ENCODE measurements at places on chromosomes 4 and X. TPM values are rescaled to one million over a fixed set of nuclear protein-coding genes. Genes with fewer than 3 reads are reported as not detected.

GRCh38 chr4:95288552-95288951 is 260.2 kb downstream of the UNC5C start:
- DNase-seq = no peak

GRCh38 chrX:22300130-22300529 is 27.4 kb downstream of the CBLL2 start:
- peak; percentile 1 for DNase-seq

DNA sequence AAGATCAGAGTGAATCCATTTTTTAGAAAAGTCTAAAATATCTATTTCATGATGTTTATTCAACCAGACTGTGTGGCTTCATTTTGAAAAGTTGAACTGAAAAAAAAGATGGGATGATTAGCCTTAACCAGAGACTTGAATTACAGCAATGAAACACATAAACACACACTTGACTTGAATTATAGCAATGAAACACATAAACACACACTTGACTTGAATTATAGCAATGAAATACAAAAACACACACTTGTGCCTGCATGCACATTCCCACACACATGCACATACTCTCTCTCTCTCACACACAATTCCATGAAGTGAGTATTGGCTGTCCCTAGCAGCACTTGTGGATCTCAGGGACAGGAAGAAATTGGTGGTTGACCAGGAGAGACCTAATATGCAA is 286.8 kb downstream of the USP46 start:
- DNase-seq = no peak

GRCh38 chr4:118846979-118847378 is 11.1 kb upstream of the SEC24D start:
- DNase-seq = no peak

DNA sequence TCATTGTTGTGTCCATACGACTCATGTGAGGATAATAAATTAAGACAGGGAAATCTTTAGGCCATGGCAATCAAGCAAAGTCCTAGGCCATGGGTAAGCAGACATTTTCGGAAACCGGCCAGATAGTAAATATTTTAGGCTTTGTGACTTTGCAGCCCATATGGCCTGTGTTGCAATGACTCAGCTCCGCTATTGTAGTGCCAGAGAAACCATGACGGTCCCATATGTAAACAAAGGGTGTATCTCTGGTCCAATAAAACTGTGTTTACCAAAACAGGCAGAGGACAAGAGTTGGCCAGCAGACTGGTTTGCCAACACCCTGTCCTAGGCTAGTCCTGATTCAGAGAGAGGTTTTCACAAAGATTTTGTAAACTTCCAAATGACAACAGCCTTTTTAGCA is 5.0 kb downstream of the FAM114A1 start:
- no peak for DNase-seq

DNA sequence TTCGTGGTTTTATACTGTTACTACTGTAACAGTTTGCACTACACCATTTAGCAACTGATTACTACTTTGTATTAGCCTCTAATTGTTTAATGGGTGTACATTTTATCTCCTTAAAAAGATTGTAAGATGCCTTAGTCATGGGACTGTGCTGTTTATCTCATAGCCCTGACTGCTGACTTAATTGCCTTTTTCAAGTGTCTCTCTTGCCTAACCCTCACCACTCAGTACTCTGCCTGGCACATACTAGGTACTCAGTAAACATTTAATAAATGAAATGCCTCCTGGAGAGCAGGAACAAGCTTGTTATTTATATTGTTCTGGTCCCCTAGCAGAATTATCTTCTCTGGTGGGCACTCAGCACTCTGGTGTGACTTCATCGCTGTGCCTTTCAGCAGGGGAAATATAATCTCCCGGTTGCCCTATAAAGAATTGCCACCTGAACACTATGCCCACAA is 1.7 kb upstream of the STIM2 start:
- DNase-seq = no peak

- no peak for DNase-seq
These were observed 7.6 kb upstream of the LNX1 start for GRCh38 chr4:53598901-53599300.

GRCh38 chr4:15194520-15194919 is 192.2 kb downstream of the CPEB2 start:
- no peak for DNase-seq

DNA sequence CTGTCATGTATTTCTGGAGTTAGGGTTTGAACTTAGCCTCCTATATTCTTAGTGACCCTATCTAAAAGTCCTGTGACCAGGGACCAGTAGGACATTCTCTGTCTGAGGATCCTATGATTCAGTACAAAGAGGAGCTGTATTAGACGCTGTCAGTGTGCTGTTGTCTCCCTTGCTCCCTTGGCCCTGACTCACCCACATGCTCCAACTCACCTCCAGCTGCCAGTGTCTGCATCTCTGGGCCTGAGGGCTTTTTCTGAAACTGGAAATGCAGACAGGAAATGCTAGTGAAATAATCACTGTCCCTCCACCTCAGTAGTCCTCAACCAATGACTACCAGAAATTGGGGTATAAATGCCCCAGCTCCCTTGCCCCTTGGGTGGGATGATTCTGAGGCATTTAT is 535.3 kb upstream of the RPS6KA3 start:
- DNase-seq = no peak

The FAT4 gene
- 4.6 TPM for total RNA-seq

The TMEM164 gene
- 32.6 TPM for total RNA-seq

The ADRA2C gene
- 3.4 TPM for total RNA-seq

Measured in Calu3 (cell line).